SK-MEL-5 (cell line): ENCODE measurements at places on chromosomes 13 and 19. TPM values are rescaled to one million over a fixed set of nuclear protein-coding genes. Genes with fewer than 3 reads are reported as not detected.

GRCh38 chr13:29887030-29887557 lies 36.7 kb upstream of the UBL3 start:
- no peak for DNase-seq

- peak; percentile 63 for DNase-seq
Observed at GRCh38 chr19:46546194-46546896, 50.7 kb upstream of the PNMA8B start.

- DNase-seq = no peak
Observed at GRCh38 chr19:5948752-5949564, 29.0 kb downstream of the RANBP3 start.

CEACAM7 gene
- total RNA-seq = not detected in 2 replicates

ATCAY gene
- not detected in 2 replicates for total RNA-seq
